Renal cortical epithelial cell (primary cell): ENCODE measurements at places on chromosomes 3 and 15.
A peak's percentile ranks its signal among the peaks of the same experiment; 100 is the strongest.

- DNase-seq: peak; percentile 27
Observed at GRCh38 chr15:51782357-51782896, 31.0 kb downstream of the TMOD2 start.

GRCh38 chr3:135860761-135861160 is 104.8 kb upstream of the PPP2R3A start:
- no peak for DNase-seq

DNA sequence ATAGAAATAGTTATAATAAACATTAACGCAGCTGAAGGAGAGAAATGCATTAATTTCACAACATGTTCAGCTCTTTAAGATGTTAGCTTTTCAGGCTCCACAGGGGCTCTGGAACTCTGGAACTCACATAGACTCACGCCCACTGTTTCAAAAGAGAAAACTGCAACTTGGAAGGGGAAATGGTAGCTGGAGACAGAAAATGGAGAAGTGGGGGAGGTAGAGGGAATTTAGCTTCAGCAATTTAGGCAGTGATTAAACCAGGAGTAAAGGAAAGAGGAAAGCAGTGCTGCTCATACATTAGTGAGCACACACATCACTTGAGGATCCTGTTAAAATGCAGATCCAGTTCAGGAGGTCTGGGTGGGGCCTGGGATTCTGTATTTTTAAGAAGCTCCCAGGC is 274.8 kb upstream of the TRIM42 start:
- DNase-seq: no peak

DNA sequence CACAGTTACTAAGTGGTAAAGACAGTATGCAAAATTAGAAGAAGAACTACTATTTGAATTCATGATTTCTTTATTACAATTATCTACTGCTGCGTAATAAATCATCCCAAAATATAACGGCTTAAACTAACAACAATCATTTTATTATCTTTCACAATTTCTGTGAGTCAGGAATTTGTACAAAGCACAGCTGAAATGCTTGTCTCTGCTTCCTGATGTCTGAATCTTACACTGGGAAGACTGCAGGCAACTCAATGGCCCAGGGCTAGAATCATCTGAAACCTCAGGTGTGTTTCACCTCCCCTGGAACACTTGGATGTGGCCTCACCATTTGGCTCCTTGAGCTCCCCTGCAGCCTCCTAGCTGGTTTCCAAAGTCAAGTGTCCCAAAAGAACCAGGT is 145.1 kb downstream of the MAGI1 start:
- DNase-seq: no peak

DNA sequence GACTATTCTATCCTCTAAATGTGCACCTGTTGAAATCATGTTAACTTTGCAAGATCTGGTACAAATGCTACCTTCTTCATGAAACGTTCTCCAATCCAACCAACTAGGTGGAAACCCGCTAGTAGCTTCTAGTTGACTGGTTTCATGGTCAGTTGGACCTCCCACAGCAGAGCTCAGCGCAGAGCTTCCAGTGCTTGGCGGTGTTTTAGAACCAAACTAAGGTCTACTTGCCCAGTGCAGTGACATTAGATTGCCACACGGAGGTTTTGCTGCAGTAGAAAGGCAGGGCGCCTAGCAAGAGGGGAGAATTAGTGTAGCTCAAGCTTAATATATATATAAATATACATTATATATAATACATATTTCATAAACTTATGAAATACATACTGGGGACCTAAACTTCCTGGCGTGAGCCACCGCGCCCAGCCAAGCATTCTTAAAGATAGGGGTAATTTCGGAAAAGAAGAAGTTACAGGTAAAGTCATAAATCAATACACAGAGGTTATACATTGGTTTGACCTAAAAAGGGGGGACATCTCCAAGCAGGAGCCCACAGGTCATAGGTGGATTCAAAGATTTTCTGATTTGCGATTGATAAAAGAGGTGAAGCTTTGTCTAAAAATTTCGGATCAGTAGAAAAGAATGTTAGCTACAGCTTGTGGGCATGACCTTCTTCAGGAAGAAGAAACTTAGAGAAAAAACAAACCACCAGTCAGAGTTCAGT is 2.1 kb upstream of the OXSR1 start:
- no peak for DNase-seq

GRCh38 chr3:39170461-39170860 is 17.1 kb upstream of the CSRNP1 start:
- no peak for DNase-seq

GRCh38 chr3:75110741-75111140 is 496.3 kb upstream of the CNTN3 start:
- DNase-seq: no peak

GRCh38 chr3:4979428-4980228 is at the start of gene BHLHE40:
Gene BHLHE40 (plus strand): TSS chr3:4979437. CDS start chr3:4979719, 282 bp downstream.
- DNase-seq: no peak

DNA sequence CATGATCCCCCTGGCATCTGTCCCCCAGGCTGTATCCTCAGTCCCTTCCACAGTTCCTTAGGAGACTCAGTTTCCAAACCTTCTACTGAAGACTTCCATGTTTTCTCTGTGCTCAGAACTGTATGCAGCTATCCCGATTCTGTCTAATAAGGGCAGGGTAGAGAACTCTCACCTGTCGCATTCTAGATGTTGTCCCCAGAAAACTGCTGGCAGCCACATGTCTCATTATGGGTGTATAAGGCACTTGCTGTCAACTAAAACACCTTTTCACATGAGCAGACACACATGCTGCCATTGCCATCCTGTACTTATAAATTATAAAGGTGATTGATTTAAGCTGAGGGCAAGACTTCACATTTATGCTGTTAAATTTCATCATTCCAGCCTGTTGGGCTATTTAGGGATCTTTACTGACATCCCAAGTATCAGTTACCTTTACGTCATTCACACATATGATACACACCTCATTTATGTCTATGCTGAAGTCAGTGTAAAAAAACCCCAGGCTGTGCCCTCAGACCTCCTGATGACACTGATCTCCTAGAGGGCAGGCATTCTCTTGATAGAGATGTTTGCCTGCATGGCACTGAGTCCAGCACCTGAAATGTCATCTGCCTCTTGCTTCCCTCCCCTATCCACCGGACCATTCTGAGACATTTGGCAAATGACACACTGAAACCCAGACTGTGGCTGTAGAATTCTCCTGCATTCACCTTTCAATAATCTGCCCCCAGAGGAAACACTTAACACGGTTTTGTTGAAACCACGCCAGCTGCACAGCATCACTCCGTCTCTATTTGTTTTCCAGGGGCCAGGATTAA is 35.8 kb downstream of the BTD start:
- no peak for DNase-seq

DNA sequence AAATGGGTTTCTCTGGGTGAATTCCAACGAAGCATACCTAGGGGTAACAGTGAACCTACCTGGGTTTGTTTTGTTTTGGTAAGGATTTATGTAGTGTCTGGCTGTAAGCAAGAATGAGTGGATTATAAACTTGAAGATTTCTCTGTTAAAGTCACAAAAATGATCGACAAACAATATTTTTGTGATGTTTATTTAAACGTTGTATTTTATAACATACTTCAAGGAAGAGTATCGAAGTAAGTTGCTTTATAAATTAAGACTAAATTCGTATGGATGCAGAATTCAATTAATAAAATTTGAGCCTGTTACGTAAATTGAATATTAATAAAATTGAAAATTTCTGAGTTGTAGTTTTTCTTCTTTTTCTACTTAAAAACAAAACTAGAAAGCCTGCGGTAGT is 982 bp upstream of the ZDHHC23 start:
- no peak for DNase-seq

- DNase-seq: no peak
Observed at GRCh38 chr3:148202386-148202785, 495.3 kb upstream of the AGTR1 start.

- no peak for DNase-seq
Observed at GRCh38 chr3:50147016-50147415, 8.1 kb upstream of the SEMA3F start.

DNA sequence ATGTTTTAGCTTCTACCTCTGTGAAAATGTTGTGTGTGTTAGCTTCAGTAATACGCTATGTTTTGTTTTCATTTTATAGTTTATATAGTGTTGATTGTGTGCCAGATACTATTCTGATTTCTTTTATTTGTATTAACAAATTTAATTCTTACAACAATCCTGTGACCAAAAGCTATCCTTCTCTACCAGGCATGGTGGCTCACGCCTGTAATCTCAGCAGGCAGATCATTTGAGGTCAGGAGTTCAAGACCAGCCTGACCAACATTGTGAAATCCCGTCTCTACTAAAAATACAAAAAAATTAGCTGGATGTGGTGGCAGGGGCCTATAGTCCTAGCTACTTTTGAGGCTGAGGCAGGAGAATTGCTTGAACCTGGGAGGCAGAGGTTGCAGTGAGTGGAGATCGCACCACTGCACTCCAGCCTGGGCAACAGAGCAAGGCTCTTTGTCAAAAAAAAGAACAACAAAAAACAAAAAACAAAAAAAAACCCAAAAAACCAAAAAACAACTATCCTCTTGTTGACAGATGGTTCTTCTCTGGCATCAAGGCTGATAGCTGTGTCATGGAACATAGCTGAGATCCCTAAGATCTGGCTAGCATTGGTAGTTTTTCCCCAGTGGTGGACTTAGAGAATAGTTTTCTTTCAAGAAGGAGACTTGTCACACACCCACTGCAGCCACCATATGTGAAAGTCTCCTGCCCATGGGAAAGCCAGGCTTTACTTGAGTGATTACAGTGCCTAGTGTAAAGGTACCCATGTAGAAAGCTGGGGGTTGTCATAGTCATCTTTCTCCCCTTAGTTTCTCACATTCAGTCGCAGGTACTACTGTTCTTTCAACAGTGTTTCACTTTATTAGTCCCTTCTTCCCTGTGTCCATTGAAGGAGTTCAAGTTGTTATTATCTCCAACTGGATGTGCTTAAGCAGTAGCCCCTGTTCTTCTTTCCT is 116.5 kb downstream of the UBE2E2 start:
- no peak for DNase-seq

DNA sequence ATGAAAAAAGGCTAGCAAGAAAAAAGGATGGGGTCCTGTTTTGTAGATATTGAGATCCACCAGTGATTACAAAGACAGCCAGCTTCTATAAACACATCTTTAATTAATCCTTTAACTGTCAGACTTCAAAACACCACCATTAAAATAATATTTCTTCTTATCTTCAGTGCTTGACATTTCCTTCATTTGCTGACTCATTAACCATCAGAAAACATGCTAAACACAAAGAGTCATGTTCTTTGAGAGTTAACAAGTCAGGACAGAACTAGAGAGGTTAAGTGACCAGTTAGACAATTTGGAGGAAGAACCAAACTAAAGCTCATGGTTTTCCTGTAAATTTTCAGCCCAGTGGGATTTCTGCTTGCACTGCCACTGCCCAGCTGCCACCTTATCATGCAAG is 111.4 kb downstream of the MEIS2 start:
- no peak for DNase-seq

DNA sequence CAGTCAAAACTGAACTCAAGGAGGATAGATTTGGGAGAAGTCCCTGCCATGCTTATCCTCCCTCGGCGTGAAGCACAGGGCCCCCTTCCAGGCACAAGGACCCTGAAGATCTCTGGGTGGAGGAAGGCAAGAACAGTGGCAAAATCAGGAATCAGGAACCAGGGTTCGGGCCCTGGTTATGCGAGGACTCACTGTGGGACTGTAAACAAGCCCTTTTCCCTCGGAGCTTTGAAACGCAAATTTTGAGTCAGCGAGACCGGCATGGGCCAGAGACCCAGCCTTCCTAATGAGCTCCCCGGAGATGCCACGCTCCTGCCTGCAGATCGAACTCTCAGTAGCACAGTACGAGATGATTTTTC is 70.1 kb downstream of the SLC12A8 start:
- DNase-seq: no peak

- DNase-seq: no peak
Observed at GRCh38 chr15:89429986-89430385, 66.4 kb downstream of the RHCG start.

GRCh38 chr3:76954412-76954811 is 85.5 kb upstream of the ROBO2 start:
- no peak for DNase-seq

DNA sequence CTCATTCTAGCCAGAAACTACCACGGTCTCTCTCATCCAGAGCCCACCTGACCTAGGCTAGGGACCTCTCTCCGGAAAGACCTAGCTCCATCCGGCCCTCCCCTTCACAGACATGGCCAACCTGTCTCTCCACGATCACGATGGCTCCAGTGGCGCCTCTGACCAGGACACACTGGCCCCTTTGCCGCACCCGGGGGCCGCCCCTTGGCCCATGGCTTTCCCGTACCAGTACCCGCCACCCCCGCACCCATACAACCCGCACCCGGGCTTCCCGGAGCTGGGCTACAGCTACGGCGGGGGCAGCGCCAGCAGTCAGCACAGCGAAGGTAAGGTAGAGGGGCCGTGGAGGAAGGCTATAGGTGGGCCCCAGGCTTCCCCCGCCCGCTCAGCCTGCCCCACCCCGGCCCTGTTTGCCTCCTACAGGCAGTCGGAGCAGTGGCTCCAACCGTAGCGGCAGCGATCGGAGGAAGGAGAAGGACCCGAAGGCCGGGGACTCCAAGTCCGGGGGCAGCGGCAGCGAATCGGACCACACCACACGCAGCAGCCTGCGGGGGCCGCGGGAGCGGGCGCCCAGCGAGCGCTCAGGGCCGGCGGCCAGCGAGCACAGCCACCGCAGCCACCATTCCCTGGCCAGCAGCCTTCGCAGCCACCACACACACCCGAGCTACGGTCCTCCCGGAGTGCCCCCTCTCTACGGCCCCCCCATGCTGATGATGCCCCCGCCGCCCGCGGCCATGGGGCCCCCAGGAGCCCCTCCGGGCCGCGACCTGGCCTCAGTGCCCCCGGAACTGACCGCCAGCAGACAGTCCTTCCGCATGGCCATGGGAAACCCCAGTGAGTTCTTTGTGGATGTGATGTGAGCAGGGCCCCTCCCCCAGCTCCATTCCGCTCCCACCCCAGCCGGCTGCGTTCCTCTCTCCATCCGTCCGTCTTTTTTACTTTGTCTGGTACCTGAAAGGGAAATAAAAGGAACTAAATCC is 4.5 kb upstream of the AP2M1 start:
- DNase-seq: no peak

GRCh38 chr15:22954326-22954725 is 25.8 kb downstream of the CYFIP1 start:
- no peak for DNase-seq

DNA sequence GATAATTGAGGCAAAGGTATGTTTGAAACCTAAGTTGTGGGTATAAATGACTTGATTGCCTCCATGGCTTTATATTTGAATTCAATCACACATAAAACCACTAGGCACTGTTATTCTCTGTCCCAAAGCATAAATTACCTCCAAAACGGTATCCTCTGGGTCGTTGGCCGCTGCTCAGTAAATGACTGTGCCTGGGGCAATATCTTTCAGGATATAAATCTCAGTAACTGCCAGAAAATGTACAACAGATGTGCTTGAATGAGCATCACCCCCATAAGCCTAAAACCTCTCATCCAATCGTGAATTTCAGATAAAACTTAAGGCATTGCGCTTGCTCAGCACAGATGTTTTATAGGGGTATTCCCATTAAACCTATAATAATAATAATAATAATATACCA is 19.0 kb upstream of the C3orf49 start:
- DNase-seq: no peak

DNA sequence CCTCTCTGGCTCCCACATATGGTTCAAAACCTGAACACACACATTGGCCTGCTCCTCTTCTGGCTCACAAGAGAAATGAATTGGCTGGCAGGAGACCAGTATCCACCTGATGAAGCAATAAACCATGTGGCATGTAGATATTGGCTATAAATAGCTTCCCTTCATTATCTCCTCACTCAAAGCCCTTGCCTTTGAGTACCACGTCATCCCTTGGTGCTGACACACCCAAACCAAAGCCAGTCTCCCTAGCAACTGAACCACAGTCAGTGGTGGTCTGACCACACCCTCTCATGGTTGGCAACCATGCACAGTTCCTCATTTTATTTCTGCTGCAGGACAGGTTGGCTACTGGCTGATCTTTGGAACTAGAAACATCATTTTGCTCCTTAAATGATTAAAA is 98.8 kb downstream of the ZNF621 start:
- DNase-seq: peak; percentile 79
